ENCODE measurements at places on chromosomes 16 and 17.
A peak's percentile ranks its signal among the peaks of the same experiment; 100 is the strongest.

- no peak for DNase-seq
Measured at GRCh38 chr16:81646561-81646960, 132.5 kb upstream of the PLCG2 start.

DNA sequence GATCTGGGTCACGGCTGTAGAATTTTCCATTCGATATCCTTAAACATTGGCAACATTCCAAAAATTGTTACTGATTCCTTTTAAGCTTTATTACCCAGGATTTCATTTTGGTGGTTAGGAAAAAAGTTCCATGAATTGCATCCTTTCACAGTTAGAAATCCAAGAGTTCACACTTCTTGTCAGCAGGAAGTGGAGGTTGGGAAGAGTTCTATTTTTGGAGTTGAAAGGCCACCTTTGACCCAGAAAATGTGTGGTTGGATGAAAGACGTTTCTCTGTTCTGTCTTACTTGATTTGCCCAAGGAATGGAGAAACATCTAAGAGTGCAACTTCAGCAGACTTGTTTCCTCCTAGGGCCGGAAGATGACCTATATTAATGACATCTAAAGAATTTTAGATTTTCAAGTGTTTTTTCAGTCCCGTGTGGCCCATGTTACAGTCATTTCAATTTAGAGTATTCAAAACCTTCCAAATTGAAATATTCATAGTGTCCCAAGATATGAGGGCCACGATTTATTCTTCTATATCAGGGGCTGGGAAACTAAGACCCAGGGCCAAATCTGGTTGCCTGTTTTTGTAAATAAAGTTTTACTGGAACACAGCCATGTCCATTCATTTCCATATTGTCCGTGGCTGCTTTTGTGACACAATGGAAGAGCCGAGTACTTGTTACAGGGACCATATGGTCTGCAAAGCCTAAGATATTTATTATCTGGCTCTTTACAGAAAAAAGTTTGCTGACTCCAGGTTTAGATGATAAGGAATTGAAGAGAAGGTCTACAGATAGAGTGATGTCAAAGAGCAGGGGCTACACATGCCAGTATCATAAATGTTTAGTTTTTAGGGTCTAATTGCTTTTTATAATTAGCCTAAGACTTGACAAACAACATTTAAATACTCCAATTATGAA is 50.2 kb downstream of the CDK5R1 start:
- peak; percentile 10 for DNase-seq

DNA sequence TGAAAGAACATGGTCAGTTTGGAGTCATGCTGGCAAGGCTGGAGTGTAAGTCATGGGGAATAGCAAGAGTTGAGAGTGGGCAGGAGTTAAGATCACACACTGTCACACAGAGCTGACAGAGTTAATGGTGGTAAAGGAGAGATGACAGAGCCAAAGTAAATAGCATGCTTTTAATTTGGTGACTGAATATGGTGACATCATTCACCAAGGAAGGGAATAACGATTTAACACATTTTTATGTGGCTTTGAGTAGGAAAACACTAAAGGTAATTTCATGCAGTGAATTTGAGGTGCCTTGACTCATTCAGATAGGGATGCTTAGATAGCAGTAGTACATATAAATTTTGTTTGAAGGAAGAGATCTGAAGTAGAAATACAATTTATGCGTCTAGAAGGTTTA is 42.1 kb downstream of the SYNRG start:
- DNase-seq, result no peak

DNA sequence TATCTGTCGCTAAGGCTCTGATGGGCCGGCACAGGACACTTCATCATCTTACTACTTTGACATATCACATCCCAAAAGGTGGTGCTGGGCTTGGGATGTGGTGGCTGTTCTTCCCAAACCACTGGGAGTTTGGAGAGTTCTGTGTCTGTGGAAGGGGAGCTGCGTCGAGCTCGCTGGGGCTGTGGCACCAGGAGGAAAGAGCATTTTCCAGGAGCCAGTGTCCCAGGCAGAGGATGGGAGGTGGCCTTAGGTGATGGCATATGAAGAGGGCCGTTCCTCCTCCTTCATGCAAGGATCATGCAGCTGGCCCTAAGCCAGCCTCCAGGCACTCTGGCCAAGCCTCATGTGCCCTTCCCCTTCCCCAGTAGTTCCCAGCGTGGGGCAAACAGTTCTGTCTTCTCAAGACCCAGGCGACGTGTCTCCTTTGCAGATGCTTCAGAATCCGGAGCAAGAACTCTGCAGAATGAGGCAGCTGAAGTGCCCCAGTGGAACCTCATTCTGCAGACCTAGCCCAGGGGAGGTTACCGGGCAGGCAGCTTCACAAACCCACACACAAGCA is 89.4 kb upstream of the TNRC6C start:
- no peak for DNase-seq

DNA sequence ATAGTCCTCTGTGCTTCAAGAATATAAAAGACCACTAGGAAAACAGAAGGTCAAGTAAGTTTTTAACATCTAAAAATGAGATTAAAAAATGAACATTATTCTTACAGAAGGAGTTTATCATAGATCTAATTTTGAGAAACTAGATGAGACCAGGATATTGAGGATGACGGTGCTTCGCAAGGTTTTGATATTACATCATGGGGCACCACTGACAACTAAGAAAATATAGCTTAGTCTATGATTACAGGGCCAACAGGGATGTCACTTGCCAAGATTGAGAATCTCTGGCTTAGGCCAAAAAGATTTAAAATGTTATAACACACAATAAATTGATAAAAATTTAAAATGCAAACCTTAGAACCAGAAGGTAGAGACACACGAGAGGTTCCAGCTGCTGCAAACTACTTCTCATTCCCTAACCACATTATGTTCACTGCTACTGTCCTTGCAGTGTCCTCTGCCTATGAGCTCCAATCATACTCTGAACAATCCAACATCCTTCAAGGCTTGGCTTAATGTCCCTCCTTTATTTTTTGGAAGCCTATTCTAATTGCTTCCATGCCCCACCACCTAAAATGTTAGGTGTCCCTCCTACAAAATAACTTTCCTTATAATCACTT is 33.2 kb downstream of the USP32 start:
- DNase-seq, result no peak

GRCh38 chr16:3121851-3122467 is 9.6 kb downstream of the ZNF205 start:
- no peak for DNase-seq

- DNase-seq, result no peak
Measured at GRCh38 chr17:65131946-65132345, 5.2 kb upstream of the RGS9 start.

GRCh38 chr17:39923836-39924690 is 3.3 kb downstream of the ORMDL3 start:
- DNase-seq, result no peak

GRCh38 chr16:3020604-3021448 is 658 bp downstream of the TNFRSF12A start:
- no peak for DNase-seq

DNA sequence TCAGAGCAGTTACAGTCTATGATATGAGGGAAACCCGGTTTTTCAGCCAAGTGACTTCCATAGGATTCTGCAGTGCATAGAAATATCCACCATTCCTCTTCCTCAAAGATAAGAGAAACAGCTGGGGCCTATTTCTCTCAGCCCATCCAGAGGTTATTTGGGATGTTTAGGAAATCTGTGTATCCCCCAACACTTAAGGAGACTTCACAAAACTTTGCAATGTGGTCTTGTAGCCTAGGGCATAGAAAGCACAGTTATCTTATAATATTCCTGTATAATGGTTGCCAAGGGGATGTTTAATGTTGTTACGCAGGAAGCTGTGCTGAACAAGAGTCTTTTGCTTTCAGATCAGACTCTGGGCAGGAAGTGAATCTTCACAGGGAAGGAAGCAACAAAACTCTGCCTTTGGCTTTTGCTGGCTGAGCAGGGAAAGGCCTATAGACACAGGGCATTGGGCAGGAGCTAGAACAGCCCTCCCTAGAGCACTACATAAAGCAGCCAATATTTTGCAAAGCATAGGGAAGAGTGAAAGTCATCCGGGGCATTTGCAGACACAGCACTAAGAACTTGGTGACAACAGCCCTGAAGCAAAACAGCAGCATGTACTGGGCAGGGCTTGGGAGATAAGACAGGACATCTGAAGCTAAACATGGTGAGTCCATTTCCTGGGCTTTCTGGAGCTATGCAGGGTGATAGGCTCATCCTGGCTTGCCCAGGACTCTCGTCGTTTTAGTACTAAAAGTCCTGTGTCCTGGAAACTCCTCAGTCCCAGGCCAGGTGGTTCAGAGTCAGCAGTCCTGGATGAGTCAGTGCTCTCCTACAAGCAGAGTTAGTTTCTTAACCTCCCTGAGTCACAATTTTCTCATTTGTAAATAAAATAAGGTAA is 18.7 kb upstream of the BEAN1 start:
- peak; percentile 57 for DNase-seq

DNA sequence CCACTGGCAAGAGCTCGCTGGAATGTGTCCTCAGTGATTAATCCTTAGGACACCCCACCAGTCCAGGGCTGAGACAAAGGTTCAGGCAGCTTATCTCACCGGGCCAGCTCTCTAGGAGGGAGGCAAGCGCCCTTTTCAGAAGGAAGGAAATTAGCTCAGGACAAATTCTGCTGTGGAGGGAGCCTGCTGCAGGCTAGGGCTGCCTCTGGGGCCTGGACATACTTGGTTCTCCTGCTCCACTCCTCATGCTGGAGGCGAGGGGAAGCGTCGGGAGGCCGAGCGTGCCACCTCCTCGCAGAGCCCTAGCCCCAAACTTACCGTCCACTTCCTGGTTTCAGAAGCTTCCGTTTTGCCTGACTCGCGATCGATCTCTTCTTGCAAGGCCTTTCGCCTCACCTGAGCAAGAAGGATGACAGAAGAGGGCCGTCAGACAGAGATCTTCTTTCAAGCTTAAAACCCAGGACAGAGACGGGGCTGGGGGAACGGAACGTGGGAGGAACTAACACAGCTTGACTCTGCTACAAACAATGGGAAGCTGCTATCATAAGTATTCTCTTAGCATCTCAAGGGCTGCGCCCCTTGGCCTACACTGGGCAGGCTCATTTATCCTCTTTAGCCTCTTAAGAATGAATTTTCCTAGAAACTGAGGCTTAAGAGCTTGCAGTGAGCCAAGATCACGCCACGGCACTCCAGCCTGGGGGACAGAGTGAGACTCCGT is 7.7 kb downstream of the KNOP1 start:
- DNase-seq, result no peak

DNA sequence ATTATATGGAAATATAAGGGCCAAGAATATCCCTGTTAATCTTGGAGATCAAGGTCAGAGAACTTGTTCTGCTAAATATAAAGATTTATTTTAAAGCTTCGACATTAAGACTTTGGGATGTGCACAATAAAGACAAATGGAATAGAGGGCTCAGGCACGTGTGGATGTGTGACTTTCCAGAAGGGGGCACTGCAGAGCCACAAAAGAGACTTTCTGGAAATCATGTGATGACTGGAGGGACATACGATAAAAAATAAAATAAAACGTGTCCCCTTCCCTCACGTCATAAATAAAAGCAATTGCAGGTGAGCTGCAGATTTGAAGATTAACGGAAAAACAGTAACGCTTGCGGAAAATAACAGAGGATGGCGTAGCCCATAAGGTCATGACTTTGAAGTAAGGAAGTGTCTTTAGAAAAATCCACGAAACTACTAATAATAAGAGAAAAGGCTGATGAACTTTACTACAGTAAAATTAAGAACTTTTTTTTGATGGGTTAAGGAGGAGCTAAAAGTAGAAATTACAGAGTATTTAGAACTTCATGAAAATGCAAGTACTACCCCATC is 9.4 kb upstream of the ENGASE start:
- DNase-seq, result peak; percentile 82

All from inflammatory macrophage treated with lipopolysaccharide for 1 hour (primary cell).